Stimulated activated CD8-positive, alpha-beta memory T cell treated with anti-CD3 and anti-CD28 coated beads, Interleukin-4, amount 100 ng/mL, for 1 hour (primary cell): ENCODE measurements at places on chromosomes 7 and 10.

- no peak for DNase-seq
These were observed 303.7 kb downstream of the WDR11 start for GRCh38 chr10:121154846-121155245.

GRCh38 chr7:135959646-135960363 is 17.4 kb downstream of the MTPN start:
- no peak for DNase-seq

DNA sequence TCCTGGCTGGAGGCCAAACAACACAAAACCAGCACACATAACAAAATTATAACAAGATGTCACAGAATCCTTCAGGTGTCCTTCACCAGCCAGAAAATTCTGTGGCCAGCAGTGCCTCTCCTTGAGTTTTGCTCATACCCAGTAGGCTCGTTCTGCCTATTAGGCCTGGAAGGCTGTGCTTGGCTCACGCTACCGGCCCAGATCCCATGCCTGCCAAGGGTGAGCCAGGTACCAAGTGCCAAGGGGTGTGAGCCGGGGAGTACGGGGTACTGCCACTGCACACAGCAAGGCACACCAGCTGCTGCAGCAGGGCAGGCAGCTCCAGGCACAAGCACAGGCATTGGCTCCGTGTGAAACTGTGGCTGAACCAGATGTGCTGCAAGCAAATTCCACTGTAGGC is 1562.0 kb downstream of the REEP3 start:
- no peak for DNase-seq

- DNase-seq, result peak; percentile 53
These were observed 136.6 kb downstream of the PTPN20 start for GRCh38 chr10:47047577-47048525.

GRCh38 chr10:73997461-73997786 is 492 bp upstream of the VCL start:
- no peak for DNase-seq

GRCh38 chr10:18043148-18044006 is 91.7 kb downstream of the SLC39A12 start:
- no peak for DNase-seq

- DNase-seq, result no peak
These were observed 89.3 kb downstream of the LYZL2 start for GRCh38 chr10:30540276-30540675.

GRCh38 chr10:88236121-88236743 is 346.9 kb downstream of the RNLS start:
- DNase-seq, result no peak

- DNase-seq, result no peak
These were observed 114.7 kb downstream of the ODAD2 start for GRCh38 chr10:27884185-27884641.

- DNase-seq, result no peak
These were observed 14.7 kb downstream of the SHH start for GRCh38 chr7:155797262-155798250.

- no peak for DNase-seq
These were observed 32.7 kb upstream of the MAT1A start for GRCh38 chr10:80322158-80322557.

- DNase-seq, result no peak
These were observed 303.5 kb downstream of the OTUD1 start for GRCh38 chr10:23742368-23742767.

DNA sequence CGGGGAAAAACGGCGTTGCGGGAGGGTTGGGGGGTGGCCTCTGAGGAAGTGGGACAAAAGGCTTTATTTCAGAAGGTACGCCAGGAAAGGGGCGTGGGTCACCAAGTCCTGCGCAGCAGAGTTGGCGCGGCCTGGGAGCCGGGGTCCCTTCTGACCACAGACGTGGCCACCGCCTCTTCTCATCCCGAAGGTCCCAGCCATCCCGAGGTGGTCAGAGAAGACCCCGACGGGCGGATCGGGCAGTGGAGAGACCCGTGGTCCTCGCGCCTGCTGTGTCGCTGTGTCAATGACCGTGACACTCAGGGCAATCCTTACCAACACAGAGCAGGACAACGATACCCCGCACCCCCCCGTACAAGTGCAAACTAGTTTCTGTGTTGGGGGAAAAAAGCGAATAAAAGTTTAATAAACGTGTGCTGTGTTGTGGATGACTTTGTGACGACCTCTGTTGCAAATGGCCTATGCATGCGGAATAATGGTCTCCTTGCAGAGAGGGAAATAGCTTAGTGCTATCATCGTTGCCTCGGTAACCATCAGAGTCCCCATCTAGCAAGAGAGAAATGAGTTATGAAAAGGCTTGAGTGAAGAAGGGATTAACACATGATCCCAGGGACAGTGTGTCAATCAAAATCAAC is 19.4 kb upstream of the GATA3 start:
- no peak for DNase-seq
